ENCODE measurements at places on chromosomes 1 and 21.

- no peak for DNase-seq
These were observed 45.9 kb upstream of the SAMD13 start for GRCh38 chr1:84255582-84255981.

- DNase-seq: no peak
These were observed 43.5 kb downstream of the MAST2 start for GRCh38 chr1:45846931-45847330.

- DNase-seq: no peak
These were observed 4.0 kb downstream of the PGLYRP4 start for GRCh38 chr1:153344718-153345025.

DNA sequence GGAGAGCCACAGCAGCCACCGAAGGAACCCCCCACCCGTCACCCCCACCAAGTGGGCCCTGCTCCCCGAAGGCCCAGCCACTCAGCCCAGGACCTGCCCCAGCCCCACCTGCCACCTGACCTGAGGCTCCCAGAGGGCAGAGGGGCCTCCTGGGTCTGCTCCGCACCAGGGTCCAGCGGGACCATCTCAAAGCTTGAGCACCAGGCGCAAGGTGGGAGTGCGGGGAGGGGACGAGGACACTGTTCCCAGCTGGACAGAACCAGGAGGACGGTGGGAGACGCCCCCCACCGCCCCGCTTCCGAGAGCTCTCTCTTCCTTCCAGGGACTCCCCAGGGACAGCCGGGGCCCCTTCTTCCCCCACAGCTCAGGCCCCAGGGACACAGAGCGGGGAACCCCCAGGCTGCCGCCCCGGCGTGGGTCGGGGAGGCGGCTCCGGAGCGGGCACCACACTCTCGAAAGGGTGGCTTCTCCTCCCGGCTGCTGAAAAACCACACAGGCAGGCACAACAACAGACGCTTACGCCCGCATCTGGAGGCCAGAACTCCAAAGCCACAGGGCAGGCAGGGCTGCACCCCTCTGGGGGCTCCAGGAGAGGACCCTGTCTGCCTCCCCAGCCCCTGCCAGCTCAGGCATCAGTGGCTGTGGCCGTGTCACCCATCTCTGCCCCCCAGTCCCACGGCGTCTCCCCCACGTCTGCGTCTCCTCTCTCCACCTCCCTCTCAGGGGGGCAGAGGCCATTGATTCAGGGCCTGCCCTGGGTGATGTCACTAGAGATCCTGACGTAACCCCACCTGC, 1.9 kb upstream of the TTLL10 start:
- peak; percentile 1 for DNase-seq

DNA sequence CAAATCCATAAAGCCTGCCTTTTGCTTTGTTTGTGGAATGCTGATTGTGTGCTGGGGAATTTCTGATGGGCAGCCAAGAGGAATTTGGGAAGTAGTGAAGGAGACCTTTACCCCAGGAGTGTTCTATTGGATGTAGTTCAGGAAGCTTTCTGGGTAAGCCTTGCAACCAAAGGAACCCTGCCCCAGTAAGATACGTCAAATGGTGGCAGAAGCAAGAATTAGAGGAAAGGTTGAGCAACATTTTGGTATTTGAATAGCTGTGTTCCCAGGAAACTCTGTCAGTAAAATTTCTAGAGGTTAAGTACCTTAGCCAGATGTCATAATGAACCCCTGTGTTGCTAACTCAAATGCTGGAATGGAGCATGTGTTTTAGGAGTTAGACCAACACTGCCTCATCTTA, 6.4 kb downstream of the MGST3 start:
- no peak for DNase-seq

DNA sequence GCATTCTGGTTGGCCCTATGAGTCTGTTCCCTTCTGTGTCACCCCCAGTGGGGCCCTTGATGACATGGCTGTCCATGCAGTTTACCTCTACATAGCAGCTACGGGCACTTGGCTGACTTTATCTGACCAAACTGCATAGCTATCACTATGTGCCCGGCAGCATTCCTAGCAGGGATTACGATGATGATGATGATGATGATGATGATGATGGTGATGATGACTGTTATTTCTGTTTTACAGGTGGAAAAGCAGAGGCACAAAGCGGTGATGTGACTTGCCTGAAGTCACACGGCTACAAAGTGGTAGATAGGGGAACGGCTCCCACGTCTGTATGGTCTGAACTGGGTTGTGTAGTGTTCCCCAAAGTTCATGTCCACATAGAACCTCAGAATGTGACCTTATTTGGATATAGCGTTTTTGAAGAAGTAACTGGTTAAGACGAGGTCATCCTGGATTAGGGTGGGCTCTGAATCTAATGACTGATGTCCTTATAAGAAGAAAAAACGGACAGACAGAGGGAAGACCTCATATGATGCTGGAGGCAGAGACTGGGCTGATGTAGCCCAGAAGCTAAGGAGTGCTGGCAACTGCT, 57.6 kb downstream of the RUNX1 start:
- no peak for DNase-seq

DNA sequence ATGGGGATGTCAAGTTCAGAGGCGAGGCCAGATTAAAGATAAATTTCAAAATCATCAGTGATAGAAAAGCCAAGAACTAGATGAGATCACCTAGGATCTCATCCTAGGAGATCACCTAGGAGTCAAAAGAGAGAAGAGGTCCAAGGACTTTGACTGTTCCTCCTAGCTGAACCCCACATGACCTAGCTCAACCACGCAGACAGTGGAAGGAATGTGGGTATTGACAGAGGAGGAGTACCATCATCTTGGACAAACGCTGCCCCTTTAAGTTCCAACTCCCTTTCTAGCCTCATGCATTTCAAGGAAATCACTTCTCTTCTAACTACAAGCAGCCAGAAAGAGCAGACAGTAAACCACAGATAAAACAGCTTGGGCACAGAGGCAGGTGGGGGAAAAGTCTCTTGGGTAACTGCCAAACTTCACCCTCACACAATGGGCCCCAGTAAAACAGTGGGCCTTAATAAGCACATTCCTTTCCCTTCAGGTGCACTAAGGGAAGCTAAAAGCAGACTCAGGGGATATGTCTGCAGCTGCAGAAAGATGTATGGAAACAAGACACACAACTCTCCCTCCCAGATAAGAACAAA, 12.5 kb upstream of the FAM76A start:
- DNase-seq: no peak

DNA sequence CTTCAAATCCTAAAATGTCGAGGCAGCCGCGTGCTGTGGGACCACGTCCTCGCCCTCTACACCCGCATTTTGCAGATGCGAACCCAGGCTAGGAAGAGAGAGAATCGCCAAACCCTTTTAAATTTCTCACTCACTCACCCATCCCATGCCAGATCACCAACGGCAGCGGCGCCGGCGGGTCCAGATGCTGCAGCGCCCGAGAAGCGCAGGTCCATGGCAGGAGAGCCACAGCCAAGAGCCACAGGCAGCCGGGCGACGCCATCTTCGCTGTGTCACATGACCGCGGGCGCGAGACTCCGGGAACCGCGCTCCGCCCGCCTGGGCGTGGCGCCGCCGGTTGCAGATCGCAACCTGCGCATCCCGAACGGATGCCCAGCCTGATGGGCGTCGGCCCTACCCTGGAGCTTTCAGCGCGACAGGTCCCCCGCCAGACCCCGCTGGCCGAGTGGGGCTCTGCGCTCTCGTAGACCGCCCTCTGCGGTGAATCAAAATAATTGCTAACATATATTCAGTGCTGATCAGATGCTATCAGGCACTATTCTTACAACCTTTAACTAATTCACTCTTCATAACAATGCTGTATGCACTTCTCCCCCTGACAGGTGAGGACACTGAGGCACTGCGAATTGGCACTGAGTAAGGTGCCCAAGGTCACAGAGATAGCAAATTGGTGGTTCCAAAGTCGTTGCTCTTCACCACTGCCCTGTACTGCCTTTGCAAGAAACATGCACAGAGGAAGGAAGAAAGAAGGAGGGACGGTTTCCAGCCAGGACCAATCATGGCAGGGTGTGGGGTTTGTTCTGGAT, at the start of gene PPT1:
PPT1 (minus strand) TSS at position 276 of the 806 bp plus-strand sequence; CDS start at position 262, 14 bp downstream.
- DNase-seq: peak; percentile 92

DNA sequence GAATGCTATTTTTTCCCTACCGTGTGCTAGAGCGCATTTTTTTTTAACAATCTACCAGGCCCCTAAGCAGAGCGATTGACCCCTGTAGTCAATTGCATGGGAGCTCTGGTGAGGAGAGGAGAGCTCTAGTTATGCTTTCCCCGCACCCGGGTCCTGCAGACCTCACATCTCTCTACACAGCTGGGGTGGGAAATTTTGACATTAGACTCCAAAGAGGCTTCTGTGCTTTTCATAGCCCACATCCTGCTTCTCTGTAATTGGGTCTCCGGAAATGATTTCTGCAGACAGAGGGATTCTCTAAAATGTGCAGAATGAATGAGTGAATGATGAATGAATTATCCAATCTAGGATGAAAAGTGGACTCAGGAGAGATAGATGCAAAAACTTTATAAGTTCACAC, 41.5 kb upstream of the DUSP10 start:
- DNase-seq: no peak

GRCh38 chr1:5311634-5312292, 657.4 kb downstream of the AJAP1 start:
- peak; percentile 91 for DNase-seq

DNA sequence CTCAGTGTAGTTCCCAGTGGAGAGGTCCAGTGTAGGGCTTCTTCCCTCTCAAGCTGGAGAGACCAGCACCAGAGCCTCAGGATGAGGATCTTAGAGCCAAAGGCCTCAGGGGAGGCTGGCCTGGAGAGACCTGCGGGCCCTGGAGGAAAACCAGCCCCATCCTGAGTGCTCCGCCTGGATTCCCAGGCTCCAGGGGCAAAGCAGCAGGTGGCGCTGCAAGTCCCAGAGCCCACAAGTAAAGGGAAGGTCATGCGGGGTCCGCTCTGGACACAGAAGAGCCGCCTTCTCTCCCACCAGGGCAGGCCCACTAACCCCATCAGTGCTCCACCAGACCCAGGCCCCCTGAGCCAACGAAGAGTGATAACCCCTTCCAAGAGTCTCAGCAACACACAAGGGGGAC, 22.7 kb downstream of the PGBD5 start:
- DNase-seq: no peak

GRCh38 chr1:7389201-7389905, 381.7 kb upstream of the VAMP3 start:
- DNase-seq: no peak
